ENCODE measurements at places on chromosomes 3 and 15.

GRCh38 chr3:53346514-53346913 is 829 bp downstream of the DCP1A start:
- peak; percentile 37 for DNase-seq

DNA sequence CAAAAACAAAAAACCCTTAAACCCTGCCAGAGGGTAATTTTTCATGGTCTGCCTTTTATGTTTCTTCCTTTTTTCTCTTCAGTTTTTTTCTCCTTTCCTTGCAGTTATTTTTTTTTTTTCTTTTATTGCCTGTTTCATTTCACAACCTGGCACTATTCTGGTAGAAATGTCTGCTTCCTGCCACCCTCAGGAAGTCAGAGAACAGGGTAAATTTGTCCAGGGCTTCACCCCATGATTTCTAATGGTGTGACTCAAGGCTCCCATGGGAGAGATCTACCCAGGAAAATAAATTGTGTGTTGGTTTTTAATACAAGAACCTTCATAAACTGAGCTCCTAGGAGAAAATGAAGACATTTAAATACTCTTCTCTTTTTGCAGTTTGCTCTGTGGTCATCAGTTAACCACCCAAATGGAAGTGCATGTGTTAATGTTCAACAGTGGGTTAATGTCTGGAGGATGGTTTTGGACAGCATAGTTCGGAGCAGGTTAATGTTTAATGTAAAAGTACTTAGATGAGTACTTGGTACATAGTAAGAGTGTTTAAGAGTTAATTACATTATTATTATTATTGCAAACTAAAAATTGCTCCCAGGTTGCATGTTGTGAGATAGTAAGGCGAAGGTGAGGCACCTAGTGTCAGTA is 45.9 kb downstream of the CGNL1 start:
- no peak for DNase-seq

DNA sequence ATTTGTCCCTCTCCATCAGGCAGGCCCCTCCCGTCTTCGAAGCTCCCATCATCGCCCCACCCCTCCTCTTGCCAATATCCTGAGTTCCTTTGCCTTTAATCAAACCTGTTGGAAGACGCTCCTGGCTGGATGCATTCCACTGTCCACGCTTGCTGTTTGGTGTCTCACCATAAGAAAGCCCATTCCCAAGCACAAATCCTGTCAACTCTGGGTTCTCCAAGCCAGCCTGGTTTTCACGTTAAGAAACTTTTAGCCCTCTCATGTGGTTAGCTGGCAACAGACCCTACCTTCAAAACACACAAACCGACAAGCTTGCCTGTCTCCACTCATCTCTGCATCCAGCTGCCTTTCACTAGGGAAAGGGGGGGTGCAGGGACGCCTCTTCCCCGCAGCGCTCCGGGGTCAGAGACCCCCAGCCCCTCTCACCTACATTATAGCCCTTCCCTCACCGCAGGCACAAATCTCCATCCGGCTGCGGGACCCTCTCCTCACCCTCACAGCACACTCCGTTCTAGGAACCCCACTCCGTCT is 1.1 kb downstream of the GORASP1 start:
- DNase-seq, result no peak

DNA sequence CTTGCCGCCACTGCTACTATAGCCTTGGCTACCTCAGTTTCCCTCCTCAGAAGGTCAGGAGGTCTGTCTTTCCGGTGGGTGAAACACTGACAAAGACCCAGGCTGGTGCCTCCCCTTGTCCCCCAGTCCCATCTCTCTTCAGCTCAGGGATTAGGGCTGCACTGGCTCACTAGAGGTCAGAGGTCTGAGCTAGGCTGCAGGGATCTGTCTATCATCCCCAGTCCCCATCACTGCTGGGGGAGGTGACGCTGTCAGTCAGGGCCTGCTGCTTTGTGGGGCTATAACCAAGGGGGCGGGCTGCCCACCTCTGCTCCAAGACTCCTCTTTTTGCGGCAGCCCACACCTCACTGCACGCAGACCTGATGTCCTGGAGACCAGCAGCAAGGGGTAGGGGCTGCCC is 13.7 kb downstream of the SEMA3F start:
- DNase-seq, result peak; percentile 81

DNA sequence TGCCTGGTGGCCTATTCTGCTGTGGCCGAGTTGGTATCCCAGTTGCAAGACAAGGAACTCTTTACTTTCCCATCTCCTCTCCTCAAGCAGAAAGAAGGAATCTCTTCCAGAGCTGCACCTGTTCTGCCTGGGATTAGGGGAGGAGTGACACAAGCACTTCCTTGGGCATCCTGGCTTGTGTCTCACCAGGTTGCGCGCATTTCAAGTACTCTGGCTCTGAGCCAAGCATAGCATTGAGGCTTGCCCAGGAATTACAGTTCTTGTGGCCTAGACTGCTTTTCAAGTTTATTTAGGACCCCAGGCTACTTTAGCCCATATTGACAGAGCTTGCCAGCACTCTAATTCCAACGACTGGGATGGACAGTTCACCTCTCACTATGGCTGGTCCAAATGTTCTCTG is 150.5 kb downstream of the RSRC1 start:
- no peak for DNase-seq

DNA sequence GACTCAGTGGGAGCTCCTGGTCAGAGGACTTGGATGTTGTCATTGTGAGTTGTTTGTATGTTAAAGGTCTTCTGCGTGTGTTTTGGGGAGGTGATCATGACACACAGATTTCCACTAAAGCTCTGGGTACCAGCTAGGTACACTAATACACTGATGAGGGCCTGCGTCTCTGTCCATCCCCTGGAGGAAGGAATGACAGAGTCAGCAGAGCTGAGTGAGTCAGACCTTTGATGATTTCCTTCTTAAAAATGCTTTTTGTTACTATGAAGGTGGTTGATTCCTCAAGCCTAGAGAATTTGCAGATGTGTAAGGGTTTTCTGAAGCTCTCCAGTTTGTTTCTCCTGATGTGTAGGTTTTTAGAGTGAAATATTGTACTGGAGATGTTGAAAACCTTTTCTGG is 424.1 kb upstream of the TPM1 start:
- no peak for DNase-seq

GRCh38 chr15:101439285-101439919 is 50.1 kb downstream of the PCSK6 start:
- DNase-seq, result no peak

- no peak for DNase-seq
These were observed 109.1 kb upstream of the ZNF385D start for GRCh38 chr3:21860082-21860475.

DNA sequence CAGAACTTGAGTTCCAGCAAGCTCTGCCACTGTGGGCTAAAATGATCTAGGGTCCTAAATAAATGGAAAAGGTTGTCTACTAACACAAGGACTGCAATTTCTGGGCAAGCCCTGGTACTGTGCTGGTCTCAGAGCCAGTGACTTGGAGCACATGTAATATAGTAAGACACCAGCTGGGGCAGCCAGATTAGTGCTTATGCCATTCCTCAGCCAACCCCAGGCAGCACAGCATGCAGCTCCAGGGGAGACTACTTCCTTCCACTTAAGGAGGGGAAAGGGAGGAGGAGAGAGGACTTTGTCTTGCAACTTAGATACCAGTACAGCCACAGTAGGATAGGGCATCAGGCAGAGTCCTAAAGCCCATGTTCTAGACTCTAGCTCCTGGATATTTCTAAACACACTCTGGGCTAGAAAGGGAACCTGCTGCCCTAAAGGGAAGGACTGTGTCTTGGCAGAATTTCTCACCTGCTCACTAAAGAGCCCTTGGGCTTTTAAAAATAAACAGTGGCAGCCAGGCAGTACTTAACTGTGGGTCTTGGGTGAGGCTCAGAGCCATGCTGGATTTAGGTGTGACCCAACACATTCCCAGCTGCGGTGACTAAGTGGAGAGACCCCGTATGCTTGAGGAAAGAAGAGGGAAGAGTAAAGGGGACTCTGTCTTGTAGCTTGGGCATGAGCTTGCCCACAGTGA is 223.7 kb upstream of the BCHE start:
- no peak for DNase-seq

- DNase-seq, result no peak
These were observed 24.5 kb downstream of the TIGIT start for GRCh38 chr3:114318295-114318694.

DNA sequence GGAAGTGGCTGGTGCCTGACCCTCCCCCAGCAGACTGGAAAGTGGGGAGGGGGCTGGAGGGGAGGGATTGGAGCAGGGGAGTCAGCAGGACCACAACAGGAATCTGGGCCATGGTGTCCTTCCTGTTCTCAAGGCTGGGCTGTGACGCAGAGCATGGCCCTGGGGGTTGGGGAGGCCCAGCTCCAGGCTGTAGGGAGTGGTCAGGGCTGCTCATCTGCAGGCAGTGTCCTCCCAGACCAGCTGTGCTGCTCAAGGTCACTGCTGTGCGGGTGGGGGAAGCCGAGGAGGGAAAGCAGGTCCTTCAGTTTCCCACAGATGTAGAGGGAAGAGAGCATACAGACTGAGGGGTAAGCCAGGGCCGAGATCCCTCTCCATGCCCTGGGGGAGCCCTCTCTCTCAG is 40.7 kb downstream of the CYP11A1 start:
- DNase-seq, result no peak

DNA sequence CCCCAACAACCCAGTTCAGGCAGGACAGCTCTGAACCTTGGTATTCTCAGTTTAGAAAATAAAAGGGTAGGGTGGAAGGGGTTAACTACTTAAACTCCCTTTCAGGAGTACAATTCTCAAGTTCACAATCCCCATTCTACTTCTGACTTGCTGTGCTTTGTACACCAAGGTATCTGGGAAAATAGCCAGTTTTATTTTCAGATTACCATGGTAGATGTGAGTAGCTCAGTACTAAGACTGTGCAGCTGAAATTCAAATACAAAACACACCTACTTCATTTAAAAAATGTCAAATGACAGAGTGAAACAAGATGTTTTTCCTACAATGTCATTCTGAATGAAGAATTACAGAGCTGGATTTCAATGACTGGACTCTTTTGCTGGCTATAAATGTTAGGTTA is 27.4 kb downstream of the SLC7A14 start:
- no peak for DNase-seq

DNA sequence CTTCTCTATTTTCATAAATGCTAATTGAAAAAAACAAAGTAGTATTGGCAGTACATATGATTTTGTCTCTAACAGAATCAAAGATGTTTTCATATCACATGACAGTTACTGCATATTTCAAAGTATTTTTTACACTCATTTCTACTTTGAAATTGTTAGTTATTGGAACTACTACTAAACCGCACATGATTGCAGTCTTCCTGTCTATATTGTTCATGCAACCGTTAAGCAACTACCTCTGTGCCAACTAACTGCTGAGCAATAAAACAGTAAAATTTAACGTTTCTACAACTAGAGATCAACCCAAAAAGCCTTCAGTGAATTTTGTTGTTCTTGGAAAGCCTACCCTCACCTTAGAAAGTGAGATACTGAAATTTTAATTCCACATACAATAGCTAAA is 64.2 kb downstream of the DMXL2 start:
- no peak for DNase-seq
